Activated CD8-positive, alpha-beta memory T cell treated with anti-CD3 and anti-CD28 coated beads, Interleukin-2, amount 50 U/mL, for 48 hours (primary cell): ENCODE measurements at places on chromosomes 6 and 20.

- no peak for DNase-seq
Measured at GRCh38 chr20:62405981-62406513, 1.0 kb downstream of the CABLES2 start.

GRCh38 chr6:74657011-74657410 lies 548.8 kb downstream of the COL12A1 start:
- DNase-seq: no peak

- DNase-seq: no peak
Measured at GRCh38 chr6:18004256-18004985, 17.0 kb upstream of the KIF13A start.

DNA sequence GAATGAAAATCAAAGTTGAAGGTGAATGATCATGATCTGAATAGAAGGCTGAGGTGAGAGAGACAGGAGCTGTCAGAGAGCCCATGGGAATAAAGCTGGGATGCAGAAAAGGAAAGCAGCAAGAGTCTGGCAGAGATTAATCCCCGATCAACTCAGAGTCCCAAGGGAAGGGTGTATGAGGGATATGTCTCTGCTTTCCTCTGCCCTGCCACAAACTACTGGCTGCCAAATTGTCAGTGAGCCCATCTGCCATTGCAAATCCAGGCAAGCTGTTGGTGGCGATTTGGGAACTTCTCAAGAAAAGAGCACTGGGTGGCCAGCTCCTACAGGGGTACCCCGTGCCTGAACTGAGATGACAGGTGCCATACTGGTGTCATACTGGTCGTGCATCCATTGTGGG lies 705.5 kb upstream of the MAN1A1 start:
- DNase-seq: no peak

GRCh38 chr6:21398741-21399325 lies 194.7 kb upstream of the SOX4 start:
- no peak for DNase-seq

DNA sequence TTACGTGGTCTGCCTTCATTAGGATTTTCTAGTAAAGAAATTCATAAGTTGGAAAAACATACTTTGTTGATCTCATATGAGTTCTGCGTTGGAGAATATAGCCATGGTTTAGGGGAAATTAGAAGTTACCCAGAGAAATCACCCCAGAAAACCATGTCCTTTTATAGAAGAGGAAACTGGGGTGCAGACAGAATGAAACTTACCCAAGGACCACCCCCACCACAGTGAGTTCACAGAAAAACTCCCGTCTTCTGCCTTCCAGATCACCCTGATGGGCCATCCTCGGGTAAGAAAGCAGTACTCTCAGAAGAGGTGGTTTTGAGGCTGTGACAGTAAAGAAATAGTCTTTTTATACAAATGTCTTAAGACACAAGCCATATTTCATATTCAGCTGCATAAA lies 25.1 kb upstream of the MAFB start:
- DNase-seq: no peak

GRCh38 chr20:42067596-42067995 lies 449.4 kb upstream of the CHD6 start:
- DNase-seq: no peak

- DNase-seq: no peak
Measured at GRCh38 chr6:88763160-88763559, 200.3 kb downstream of the RNGTT start.

DNA sequence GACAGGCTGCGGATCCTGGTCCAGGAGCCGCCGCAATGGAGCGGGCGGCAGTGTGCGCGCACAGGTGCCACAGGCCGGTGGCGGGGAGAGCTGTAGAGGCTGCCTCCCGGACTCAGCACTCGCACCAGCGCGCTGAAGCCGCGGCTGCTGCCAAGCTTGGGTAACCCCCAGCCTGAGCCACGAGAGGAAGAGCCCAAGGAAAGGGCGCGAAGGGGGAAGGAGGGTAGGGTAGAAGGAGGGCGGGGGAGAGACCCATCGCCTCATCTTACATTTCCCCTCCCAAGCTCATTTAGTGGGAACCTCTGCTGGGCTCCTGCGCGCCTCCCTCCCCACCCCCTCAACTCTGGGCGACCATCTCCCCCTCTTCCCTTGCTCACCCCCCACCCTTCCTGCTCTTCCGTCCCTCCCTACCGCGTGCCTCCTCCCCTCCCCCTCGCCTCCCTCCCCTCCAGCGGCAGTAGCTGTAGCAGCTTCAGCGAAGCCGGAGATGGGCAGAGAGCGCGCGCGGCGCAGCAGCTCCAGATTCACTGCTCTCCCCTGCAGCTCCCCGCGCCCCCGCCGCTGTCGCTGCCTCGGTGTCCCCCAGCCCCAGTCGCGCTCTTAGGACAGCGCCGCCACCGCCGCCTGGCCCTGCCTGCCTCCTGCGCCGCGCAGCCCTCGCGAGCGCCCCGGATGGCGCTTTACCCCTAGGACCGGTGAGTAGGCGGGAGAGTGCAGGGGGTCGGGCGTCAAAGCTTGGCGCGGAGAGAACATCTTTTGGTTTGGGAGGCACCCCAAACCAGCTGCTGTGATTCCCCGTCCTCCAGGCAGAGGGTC lies at the start of gene FUT9:
TSS of gene FUT9 (plus strand) at position 457 of the 816 bp plus-strand sequence. CDS start 187,182 bp downstream, outside the sequence.
- DNase-seq: no peak

- no peak for DNase-seq
Measured at GRCh38 chr6:34602318-34603111, 46.4 kb upstream of the SPDEF start.
